T-helper 2 cell (primary cell): ENCODE measurements at places on chromosomes 13 and 19.
A peak's percentile ranks its signal among the peaks of the same experiment; 100 is the strongest.

DNA sequence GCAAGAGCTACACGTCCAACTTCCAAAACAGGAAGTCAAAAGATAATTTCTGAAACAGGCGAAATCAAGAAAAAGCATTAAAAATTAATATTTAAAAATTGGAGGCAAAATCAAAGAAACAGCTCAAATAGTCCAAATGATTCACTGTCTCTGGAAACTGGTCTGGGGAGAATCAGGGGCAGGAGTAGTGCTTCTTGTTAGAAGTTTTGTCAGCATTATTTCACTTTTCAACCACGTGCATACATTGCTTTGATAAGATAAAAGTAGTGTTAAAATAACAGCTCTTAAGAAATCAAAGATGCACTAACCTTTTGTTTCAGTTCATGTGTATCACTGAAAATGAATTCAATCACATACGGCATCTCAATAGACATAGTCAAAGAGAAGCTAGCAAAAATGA is 53.8 kb downstream of the PARP4 start:
- no peak for DNase-seq

GRCh38 chr19:55220525-55220924 is 8.0 kb downstream of the TMEM86B start:
- no peak for DNase-seq

- DNase-seq, result no peak
Measured at GRCh38 chr13:74987124-74987690, 494.8 kb downstream of the TBC1D4 start.

DNA sequence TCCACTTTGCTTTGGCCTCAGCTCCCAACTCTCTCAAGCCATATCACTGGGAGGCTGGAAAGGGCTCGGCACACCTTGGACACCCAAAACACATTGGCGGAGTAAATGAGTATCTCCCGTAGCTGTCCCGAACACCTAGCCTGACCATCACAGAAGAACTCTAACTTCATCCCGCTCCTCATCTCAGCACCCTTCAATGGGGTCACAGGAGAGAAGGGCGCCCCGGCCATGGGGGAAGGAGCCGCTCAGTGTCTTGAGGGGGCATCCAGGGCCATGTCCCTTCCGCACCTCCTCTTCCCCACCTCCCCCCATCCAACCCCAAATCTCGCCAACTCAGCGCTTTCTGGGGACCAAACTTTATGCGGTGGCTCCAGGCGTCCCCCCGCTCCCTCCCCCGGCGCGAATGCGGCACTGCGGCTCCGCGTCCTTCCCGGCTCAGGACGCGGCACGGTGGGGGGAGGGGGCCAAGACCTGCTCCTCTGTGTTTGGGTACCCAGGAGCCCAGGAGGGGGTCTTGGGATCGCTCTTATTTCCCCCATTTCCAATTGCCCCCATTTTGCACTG is 3.0 kb downstream of the KCNC3 start:
- DNase-seq, result no peak

DNA sequence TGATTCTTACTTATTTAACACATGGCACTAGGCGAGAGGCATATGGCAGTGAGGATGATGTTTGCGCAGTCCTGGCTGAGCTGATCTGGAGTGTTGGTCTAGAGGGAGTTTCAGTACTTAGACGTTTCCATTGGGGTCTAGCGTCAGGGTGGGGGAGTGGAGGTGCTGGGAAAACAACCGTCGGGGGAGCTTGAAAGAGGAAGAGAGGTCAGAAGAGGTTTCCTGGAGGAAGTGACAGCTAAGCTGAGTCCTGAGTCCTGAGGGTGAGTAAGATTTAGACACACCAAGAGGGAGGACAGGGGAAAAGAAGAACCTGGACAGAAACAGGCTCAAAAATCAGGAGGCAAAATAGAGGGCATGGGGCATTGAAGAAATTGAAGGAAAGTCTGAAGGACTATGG is 81.4 kb downstream of the ALOX5AP start:
- DNase-seq, result no peak

DNA sequence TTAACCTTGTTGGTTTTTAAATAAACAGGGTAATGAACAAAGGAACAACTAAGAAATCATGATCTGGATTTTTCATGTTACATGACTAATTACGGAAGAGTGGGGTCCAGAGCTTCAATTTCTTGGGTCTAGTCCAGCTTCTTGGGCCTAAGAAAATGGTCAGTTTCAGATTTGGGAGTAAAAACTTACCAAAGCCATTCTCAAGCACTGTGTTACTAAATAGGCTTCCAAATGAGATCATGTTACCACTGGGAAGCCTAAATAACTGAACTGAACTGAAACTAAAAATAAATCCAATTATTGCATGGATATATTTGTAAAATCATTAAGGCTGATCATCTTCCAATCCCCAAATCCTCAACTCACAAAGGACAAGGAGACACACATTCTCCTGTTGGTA is 13.9 kb downstream of the TBC1D4 start:
- DNase-seq, result no peak

GRCh38 chr19:55703790-55704215 is 28.8 kb downstream of the EPN1 start:
- DNase-seq, result no peak

GRCh38 chr19:57434386-57435061 is 601 bp upstream of the ZNF749 start:
- DNase-seq, result no peak

- no peak for DNase-seq
Measured at GRCh38 chr19:55901369-55902079, 30.6 kb downstream of the NLRP13 start.

- no peak for DNase-seq
Measured at GRCh38 chr19:38799104-38799503, 10.1 kb downstream of the LGALS7B start.

- no peak for DNase-seq
Measured at GRCh38 chr13:88086577-88086976, 415.4 kb downstream of the SLITRK5 start.

- no peak for DNase-seq
Measured at GRCh38 chr19:55353356-55353802, 1.1 kb downstream of the COX6B2 start.

DNA sequence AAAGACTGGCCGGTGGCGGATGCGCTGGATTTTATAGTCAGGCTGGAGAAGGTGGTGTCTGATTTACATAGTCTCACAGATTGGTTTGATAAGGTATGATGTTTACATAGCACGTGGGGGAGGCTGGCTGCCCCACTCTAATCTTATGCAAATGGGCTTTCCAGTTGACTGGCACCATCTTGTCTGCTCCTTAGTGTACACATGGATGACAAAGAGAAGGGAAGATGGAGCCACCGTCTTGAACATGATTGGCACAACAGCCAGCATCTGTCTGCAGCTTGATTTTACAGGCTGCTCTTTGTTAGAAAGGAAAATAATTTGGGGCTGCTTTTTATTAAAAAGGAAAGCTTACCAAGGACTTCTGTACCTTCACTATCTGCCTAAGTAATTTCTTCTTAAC is 265.2 kb upstream of the MAB21L1 start:
- no peak for DNase-seq

DNA sequence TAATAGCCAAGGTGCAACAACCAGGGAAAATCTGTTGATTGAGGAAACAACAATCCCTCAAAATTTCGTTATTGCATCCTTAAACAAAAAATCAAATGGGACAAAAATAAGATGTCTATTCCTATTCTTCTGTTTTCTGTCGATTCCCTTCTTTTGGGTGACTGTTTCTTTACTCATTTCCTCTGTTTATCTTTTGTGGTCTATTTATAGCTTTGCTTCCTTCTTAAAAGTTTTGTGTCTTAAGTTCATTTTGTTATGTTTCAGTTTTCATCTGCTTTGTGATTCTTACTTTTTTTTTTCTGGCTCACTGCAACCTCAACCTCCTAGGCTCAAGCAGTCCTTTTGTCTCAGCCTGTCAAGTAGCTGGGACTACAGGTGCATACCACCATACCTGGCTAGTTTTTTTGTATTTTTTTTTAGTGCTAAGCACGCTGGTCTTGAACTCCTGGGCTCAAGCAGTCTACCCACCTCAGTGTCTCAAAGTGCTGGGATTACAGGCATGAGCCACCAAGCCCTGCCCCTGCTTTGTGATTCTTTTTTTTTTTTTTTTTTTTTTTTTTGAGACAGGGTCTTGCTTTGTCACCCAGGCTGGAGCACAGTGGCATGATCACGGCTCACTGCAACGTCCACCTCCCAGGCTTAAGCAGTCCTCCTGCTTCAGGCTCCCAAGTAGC is 10.4 kb downstream of the ZNF146 start:
- DNase-seq, result no peak

DNA sequence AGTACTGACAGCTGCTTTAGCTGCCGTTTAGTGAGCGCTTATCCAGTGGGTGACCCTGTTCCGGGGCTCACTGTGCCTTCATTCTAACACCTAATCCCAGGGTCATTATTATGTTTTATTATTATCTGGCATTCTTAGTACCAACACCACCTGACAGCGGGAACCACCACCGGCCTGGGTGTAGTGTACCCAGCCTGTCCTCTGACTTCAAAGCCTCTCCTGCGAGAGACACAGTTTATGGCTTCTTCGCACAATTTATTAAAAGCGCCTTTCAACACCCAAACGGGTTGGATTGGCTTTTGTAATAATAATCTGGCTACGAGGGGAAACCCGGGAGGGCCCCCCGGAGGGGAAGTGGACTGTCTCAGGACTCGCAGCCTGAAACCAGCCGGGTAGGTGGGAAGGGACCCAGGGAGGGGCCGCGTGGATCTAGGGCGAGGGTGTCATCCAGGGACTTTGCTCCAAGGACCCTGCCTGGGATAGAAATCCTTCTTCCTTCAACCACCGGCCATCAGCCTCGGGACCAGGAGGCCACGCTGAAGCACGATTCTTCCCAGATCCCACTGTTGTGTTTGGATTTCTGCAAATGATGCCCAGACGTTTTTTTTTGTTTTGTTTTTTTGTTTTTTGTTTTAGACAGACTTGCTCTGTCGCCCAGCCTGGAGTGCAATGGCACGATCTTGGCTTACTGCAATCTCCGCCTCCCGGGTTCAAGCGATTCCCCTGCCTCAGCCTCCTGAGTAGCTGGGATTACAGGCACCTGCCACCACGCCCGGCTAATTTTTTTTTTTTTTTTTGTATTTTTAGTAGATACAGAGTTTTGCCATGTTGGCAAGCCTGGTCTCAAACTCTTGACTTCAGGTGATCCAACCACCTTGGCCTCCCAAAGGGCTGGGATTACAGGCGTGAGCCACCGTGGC is 1.6 kb upstream of the ZBTB7A start:
- DNase-seq, result no peak

DNA sequence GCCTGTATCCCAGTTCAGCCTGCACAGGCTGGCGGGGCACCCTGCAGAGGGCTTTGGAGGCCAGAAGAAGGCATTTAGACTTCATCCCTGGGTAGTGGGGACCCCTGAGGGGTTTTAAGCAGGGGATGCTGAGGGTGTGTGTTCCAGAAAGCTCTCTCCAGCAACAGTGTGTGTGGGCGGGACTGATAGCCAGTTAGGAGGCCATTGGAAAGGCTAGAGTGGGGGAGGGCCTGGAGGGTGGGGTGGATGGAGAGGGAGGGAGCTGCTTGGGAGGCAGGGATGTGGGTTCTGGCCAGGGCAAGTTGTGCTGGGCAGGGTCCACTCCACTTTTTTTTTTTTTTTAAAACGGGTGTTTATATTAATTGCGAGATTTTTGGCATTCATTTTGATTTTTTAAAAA is 28.3 kb downstream of the LYL1 start:
- DNase-seq, result no peak

DNA sequence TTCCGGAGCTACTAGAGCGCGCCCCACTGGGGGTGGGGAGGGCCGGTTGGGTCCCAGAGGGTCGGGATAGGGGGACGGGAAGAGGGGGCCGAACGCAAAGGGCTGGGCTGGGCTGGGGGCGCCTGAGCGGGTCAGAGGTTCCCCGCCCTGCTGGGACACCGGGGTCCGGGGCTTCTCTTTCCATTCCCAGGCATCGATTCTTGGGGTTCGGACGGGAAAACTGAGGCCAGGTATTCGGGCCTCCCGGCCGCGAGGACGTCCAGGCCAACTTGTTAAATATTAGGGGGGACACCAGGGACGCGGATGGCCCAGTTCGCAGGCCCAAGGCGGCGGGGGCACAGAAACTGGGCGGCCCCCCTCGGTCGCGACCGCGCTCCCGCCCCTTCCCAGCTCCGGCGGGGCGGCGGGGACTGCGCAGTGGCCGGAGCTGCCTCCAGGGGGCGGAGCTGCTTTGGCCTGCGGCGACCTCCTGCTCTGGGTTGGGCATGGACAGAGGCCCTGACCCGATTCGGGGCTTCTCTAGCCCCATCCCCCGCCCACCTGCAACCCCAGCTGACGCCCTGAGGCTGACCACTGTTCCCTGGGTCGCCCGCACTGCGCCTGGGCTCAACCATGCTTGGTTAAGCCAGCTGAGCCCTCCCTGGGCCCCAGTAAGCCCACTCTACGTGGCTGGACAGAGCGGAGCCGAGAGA is 1.2 kb upstream of the KLF16 start:
- peak; percentile 32 for DNase-seq

DNA sequence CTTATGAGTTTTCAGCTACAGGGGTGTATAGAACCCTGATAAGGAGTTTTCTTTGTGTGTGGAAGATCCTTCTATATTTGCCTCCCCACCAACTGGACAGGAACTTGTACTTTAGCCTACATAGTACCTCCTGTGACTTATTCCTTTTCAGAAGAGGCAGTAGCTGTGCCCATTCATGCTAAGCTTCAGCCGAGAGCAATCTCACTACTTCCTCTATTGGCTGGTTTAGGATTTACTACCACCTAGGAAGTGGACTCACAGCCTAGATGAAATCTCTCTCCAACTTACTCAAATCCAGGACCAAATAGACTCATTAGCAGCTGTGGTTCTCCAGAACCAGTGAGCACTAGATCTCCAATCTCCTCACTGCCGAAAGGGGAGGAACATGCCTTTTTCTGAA is 2.3 kb upstream of the REX1BD start:
- no peak for DNase-seq

GRCh38 chr19:17536955-17537354 is 18.5 kb upstream of the COLGALT1 start:
- DNase-seq, result no peak

GRCh38 chr13:113730258-113730691 is 28.8 kb upstream of the TMEM255B start:
- no peak for DNase-seq

GRCh38 chr13:110479215-110479545 is 82.3 kb downstream of the RAB20 start:
- DNase-seq, result no peak

DNA sequence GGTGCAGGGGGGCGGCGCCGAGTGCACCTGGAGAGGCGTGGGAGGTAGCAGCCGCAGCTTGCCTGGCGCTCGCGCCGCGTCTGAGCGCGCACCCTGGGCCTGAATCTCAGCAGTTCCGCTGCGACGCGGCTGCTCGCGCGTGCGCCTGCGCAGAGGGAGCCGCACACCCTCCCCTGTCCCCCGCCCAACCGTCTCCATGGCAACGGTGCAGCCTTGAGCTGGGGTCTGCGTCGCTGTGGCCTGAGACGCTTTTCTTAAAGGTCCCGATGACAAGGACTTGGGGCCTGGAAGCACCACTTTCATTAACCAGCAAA is at the start of gene PNMA8B:
Gene PNMA8B (minus strand): TSS at position 82 of the 314 bp plus-strand sequence. CDS start 402 bp downstream, outside the sequence.
- no peak for DNase-seq

DNA sequence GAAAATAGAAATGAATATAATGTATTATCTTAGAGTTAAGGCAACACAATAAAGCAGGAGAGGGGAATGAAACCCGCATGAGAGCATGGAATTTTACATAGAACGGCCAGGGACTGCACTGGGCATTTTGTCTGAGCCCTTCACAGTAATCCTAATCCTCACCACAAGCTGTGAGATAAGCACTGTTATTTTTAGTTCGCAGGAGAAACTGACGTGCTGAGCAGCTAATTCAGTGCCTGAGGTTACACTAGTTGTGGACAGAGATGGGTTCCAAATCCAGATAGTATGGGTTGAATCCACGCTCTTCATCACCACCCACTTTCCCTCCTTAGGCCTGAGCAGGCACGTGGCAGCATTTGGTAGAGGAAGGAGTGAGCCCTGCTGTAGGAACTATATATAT is 24.8 kb upstream of the ZNF527 start:
- DNase-seq, result no peak

GRCh38 chr19:50379602-50380001 is 3.3 kb downstream of the NR1H2 start:
- DNase-seq, result no peak
